Renal pelvis (tissue), 12 donors: ENCODE measurements at places on chromosomes 1 and 21.

DNA sequence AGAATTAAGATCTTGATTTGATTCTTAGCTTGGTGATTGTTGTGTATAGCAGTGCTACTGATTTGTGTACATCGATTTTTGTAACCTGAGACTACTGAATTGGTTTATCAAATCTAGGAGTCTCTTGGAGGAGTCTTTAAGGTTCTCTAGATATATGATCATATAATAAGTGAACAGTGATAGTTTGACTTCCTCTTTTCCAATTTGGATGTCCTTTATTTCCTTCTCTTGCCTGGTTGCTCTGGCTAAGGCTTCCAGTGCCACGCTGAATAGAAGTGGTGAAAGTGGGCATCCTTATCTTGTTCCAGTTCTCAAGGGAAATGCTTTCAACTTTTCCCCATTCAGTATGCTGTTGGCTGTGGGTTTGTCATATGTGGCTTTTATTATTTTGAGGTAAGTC is 61.5 kb upstream of the LYST start:
- DNase-seq = no peak

DNA sequence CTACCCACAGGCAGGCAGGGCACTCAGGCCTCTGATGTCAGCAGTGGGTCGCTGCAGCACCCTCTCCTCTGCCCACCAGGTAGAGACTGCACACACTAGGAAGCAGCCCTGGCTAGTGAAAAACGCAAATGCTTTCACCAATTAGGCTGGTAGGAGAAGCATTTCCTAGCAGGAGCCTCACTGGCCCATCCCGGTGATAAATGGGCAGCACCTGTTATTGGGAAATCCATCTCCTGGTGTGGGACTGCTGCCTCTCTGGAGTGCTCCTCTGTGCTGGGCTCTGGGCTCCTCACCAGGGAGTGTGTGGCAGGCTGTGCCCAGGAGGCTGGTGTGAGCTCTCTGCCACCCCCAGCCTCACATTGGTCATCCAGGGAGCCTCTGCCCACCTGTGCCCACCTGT is 28.6 kb downstream of the LRP8 start:
- DNase-seq = no peak

DNA sequence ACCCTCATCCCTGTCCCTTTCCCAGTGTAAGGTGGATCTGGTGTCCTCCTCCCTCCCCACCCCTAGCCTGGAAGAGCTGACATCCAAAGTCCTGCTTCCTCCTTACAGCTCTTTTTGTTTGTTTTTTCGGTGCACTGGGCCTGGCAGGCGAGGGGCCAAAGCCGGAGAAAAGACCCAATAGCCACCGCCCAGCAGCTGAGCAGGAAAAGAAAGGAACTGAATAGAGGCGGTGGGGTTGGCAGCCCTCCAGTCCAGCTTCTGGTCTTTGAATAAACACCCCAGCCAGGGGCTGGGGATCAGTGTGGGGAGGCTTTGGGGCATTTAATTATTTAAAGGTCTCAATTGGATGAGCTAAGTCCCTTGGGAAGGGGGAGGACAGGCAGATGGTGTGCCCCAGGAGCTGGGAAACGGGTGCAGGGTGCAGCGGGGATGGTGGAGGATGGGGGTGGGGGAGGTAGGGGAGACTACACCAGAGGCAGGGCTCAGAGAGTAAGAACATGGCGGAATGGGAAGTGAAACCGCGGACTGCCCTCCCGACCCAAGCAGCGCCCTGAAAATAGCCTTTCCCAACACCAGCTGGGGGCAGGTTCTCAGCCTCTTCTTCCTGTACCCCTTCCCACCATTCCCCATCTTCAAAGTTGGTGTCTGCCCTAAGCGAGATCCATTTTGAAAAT is 20.2 kb downstream of the BTG2 start:
- DNase-seq = no peak

- no peak for DNase-seq
Measured at GRCh38 chr1:152179566-152179965, 20.5 kb upstream of the RPTN start.

GRCh38 chr1:56457756-56458375 is 121.5 kb downstream of the PLPP3 start:
- DNase-seq = no peak

GRCh38 chr21:41816583-41817165 is 49.8 kb upstream of the RIPK4 start:
- peak; percentile 24 for DNase-seq
